A549 (cell line): ENCODE measurements at places on chromosomes 1 and 21.

DNA sequence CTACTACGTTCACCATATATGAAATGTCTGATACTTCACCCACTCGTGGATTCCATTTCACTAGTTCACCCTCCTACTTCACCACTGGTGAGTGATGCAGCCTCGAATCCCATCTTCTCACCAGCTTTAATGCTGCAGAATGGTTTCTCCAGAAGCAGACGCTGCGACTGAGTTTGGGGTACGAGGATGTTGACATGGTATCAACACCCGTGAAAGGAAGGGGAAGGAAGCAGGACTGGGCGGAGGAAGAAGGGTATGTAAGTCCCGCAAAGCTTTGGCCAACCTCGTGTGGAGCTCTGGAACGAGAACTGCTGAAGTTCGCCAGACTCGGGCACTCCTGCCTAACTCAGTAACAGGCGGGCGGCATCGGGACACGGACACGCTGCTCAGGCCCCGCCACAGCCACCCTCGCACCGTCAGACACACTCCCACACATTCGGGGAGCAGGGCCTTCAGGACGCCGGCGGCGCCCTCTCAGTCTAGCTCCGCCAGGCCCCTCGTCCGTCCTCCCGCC, 833 bp upstream of the DIP2A start:
- DNase-seq: peak; percentile 30

DNA sequence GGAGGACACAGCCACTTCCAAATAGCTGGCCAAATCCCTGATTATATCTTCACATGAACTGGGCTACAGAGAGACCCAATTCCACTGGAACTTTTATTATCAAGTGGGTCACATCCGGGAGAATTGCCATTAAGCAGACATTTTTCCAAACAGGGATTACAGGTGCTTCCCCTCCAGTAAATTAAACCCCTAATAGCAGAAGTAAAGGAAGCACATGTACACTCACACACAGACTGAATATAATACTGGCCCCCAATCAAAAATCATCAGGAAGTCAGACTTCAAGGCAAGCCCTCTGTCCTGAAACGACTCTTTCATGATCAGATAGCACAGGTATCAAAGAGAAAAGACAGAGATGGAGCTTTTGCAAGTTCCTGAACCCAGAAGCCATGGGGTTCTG, 118.6 kb upstream of the PPP2R5A start:
- DNase-seq: no peak

DNA sequence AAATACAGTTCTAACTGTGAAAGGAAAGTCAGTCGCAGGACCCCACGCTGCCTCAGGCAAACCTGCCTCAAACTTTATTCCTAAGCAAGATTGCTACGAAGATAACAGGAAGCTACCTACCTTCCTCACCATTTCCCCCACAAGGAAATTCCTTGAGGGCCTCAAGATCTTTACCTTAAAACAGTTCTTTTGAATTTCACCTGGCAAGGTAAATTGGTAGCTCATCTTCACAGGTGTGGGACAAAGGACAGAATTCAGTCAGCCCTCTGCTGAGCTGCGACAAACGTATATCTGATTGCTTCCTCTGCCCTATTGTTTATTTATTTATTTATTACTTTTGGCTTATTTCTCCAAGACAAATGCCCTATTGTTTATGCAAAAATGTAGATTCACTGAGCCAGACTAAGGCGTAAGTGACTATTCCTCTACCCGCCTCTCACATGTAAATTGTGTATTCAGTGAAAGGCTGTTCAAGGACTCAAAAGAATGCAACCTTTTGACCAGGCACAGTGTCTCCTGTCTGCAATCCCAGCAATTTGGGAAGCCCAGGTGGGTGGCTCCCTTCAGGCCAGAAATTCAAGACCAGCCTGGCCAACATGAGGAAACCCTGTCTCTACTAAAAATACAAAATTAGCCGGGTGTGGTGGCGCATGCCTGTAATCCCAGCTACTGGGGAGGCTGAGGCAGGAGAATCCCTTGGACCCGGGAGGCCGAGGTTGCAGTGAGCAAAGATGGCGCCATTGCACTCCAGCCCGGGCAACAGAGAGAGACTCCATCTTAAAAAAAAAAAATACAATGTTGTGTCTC, 17.3 kb upstream of the PKNOX1 start:
- DNase-seq: no peak

DNA sequence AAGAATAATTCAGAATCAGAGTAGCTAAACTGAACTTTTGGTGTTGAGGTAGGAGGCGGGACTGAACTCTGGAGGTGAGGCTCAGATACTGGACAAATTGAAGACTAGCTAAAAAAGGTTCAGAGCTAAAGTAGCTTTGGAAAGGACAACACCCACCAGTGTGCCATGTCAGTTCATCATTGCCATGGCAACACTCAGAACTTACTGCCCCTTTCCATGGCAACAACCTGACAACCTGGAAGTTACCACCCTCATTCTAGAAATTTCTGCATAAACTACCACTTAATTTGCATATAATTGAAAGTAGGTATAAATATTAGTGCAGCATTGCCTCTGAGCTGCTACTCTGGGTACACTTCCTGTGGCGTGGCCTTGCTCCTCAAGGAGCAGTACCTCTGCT, 30.3 kb upstream of the POGK start:
- no peak for DNase-seq

DNA sequence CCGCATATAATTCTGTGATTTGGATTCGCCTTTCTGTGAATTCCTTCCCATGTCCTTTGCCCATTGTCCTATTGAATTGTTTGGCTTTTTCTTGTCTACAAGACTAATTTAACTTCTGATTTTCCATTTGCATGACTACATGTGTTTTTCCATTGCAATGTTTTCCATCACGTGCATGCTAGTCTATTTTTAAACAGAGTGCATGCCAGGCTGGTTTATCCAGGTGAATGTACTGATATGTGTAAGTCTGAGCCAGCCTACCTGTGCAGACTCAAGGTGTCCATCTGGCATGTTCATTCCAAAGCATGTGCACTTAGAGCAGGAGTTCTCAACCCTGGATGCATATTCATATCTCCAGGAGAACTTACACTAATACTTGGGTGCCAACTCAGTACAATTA, 59.7 kb downstream of the INAVA start:
- no peak for DNase-seq

DNA sequence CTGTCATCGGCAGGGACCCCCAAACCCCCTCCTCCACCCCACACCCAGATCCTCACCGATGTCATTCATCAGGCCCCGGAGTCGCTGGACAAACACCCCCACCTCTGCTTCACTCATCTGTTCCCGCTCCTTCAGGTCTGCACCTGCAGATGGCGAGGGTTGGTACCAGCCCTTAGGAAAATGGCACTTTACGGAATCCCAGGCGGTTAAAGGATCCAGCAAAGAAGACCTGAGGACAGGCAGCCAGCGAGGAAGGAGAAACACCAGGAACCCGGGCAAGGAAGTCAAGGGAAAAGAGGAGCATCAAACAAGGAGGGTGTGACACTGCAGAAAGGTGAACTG, 13.8 kb downstream of the ECHDC2 start:
- DNase-seq: no peak

DNA sequence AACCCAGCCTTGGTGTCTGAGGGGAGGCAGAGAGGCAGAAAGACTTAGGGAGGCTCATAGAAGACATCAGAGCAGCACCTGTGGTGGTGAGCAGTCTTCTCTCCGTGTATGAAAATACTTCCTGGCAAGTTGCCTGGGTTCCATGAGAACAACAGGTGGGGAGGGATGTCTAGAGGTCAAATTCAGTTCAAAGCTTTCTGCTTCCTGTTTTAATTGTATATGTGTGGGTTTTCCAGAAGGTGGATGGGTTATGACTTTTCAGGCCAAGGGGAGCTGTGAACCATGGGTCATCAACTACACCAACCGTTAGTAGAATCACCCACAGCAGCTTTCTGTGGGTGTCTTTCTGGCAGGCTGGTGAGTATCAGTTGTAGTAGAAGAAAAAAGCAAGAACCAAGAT, 4.1 kb upstream of the FCRL2 start:
- DNase-seq: no peak

DNA sequence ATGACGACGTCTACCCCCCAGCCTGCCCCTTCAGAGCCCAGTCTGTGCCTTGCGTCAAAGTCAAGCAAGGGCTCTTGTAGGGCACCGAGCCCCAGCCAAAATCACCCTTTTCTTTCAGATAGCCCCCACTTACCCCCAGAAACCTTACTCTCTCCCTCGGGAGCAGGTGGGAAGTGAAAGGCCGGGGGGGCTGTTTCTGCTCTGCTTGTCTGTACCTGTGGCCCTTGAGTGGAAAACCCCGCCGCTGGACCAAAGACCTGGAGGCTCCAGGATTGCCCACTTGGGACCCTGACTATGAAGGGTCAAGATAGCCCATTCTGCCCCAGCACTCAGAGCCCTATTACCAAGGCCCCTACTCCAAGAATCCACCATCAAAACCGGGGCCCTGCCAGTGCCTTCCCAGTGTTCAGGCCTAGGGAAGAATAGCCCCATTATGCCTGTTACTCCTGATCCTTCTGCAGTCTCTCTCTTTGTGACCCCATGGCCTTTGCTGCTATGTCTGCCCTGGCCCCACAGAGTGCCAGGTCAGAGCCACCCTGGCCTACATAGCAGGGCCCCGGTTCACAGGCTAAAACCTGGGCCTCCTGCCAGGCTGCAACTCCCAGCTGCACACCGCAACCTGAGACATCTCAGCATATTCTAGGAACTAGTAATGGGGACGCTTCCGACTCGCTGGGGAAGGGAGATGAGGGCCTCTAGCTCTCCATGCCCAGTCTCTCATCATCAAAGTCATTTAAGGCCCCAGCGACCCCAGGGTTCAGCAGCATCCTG, 22.2 kb upstream of the HPDL start:
- DNase-seq: no peak

GRCh38 chr21:14366998-14367397, 15.9 kb downstream of the HSPA13 start:
- DNase-seq: no peak

- DNase-seq: peak; percentile 49
Measured at GRCh38 chr1:235397733-235398132, 30.5 kb downstream of the TBCE start.

GRCh38 chr1:93081716-93082115, 2.6 kb downstream of the MTF2 start:
- no peak for DNase-seq

DNA sequence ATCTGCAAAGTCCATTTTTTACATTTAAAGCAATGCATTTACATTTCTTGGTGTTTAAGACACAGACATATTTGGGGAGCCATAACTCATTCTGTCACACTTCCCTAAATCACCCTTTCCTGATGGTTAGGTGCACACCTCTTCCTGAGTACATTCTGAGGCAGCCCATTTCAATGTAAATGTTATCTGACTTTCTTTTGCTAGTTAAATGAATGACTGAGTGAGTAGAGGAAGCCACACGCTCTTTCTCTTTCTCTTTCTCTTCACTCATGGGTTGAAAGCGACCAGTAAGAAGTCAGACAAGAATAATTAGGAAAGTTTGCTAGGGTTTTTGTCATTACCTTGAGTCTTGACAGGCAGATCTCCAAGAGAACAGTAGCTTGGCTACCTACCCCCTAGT, 143.1 kb downstream of the S1PR1 start:
- DNase-seq: no peak

- DNase-seq: no peak
Measured at GRCh38 chr1:26900815-26901511, 696 bp upstream of the GPATCH3 start.
